Renal cortex interstitium (tissue), 15 donors: ENCODE measurements at places on chromosomes 7 and 10. TPM values are rescaled to one million over a fixed set of nuclear protein-coding genes. Genes with fewer than 3 reads are reported as not detected.

DNA sequence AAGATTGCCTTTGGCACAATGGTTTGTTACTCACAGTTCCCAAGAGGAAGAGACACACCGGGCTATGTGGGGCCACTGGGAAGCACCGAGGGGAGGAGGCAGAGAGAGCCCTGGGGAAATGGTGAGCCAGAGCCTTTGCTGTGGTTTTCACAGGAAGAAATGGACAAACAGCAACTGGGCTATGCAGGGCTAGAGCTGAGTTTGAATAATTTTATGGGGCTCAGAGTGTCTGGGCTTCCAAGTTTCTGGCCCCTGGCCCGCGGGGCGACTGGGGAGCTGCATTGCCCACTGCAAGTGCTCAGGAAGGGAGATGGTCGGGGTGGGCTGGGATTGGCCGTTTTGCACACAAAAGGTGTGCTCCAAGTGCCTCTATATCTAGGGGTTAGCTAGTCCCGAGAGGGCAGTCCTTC lies 92.6 kb downstream of the CHST15 start:
- no peak for DNase-seq

DNA sequence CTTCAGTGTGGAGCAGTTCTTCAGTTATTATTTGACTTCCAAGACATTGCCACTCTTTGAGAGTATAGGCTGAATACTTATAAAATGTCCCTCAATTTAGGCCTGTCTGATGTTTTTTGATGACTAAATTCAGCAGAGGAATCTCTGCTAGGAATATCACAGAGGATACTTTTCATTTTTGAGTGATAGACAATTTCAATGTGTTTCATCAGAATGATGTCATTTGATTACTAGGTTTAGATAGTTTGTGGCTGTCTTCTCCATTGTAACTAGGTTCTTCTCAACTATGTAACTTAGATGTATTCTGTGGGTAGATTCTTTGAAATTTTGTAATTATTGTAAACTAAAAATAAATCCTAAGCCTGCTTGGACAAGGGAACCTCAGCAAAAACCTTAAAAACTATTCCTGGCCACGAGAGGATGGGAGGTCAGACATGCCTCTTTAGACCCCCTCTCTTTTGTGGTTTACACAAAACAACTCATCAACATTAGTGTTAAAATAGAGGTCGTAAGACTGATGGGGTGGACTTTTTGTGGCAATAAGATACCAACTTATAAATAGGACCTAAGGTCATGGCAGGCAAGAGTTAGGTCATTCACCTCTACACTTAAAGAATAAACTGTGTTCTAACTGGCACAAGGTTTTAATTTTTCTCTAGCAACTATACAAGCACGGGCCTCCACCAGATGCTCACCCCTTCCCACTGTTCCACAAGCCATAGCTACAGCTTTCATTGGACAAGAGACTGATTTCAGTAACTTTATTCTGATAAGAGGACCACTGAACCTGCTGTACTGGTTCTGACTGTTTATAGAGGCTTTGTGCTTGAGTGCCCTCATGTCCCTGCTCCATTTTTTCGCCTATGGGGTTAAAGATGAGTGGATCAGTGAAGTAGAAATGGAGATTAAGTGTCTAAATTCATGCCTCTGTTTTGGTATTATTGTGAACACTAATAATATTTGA lies 33.7 kb downstream of the CYP2C8 start:
- DNase-seq = no peak

- no peak for DNase-seq
Observed at GRCh38 chr10:90180886-90181691, 479.7 kb downstream of the KIF20B start.

The AOC1 gene
- polyA plus RNA-seq = 44.4 TPM

- no peak for DNase-seq
Observed at GRCh38 chr10:116905845-116906210, 56.5 kb downstream of the ENO4 start.

The MRLN gene
- not detected for polyA plus RNA-seq

DNA sequence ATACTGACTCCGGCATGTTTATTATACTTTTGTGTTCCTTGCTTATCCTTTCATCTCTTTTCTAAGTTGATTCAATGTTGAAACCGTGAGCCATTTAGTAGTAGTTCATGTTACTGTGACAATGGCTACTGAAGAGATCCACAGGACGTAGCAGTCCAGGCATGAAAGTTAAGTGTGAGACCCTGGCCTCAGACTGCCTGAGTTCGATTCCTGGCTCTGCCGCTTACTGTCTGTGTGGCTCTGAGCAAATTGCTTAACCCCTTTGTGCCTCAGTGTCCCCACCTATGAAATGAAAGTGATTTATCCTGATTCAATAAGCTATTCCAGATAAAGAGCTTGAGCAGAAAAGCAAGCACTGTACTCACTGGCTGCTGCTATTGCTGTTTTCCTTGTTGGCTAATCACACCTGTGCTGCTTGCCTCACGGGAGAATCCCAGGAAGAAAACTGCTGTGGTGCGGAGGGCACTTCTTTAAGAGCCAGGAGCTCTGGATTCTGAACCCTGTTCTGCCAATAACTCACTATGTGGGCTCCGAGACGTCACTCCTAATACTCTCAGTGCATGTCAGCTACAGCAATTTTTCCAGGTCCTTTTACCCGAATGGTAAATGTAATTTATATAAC lies 38.4 kb downstream of the PNLIPRP2 start:
- no peak for DNase-seq

GRCh38 chr7:17940951-17941431 lies 697 bp upstream of the SNX13 start:
- peak; percentile 21 for DNase-seq

GRCh38 chr7:153090209-153090608 lies 330.7 kb downstream of the ACTR3B start:
- no peak for DNase-seq

- no peak for DNase-seq
Observed at GRCh38 chr10:106935978-106936451, 228.5 kb downstream of the SORCS1 start.

GRCh38 chr10:71248210-71248609 lies 35.8 kb downstream of the UNC5B start:
- no peak for DNase-seq

The TAS2R41 gene
- polyA plus RNA-seq = not detected

GRCh38 chr7:149787428-149788299 lies 14.3 kb upstream of the ZNF467 start:
- DNase-seq = no peak

The CPEB3 gene
- 3.0 TPM for polyA plus RNA-seq

- no peak for DNase-seq
Observed at GRCh38 chr7:102040569-102040968, 223.1 kb downstream of the CUX1 start.

DNA sequence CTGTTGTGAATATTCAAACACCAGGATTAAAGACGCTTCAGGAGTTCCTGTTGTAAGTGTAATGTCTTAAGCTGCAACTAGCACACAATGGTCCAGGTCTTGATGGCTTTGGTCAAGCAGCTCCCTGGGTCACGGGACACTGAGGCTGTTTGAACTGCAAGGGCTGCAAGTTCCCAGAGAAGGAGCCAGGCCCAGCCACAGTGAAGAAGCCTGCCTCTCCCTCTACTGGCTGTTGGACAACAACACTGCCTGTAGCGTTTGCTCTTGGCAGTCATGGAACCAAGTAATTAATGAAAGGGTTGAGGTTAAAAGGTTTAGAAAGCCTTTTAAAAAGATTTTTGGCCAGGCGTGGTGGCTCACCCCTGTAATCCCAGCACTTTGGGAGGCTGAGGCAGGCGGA lies 31.9 kb upstream of the GUSB start:
- DNase-seq = no peak

DNA sequence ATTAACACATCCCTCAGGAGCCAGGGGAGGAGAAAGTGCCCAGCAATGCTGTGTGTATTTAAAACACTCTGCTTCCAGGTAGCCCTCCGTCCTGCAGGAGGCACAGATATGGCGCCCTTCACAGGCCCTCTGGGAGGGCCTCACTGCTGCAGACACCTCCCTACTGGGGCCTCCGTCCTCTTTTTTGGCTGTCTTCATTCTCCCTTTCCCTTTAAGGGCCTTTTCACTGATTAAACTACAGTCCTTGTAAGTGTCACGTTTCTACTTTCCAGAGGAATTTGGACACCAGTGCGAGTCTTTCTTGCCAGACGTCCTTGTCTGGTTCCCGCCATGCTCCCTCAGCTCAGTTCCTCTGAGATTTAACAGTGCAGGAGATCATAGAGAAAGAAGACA lies 39.7 kb upstream of the MKRN1 start:
- no peak for DNase-seq

The CLDN4 gene
- 98.1 TPM for polyA plus RNA-seq

The SDK1 gene
- 5.9 TPM for polyA plus RNA-seq

DNA sequence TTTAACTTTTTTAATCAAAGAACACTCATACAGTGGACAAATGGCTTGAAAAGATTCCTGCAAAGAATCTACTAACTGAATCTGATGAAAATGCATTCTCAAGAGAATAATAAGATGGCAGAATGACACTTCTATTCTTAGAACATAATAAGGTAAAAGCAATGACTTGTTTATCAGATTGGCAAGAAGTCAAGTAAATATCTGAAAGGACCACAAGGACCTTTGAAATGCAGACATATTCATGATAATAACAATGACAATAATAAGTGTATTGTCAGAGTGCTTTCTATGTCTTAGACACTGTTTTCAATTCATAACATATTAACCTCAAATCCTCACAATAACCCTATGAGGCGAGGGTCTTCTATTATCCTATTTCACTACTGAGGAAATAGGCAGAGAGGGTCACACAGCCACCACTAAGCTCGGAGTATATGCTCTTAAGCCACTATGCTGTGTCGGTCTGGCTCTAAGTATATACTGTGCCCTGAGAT lies 10.6 kb downstream of the HACD1 start:
- DNase-seq = no peak

The NME8 gene
- 0.20 TPM for polyA plus RNA-seq

DNA sequence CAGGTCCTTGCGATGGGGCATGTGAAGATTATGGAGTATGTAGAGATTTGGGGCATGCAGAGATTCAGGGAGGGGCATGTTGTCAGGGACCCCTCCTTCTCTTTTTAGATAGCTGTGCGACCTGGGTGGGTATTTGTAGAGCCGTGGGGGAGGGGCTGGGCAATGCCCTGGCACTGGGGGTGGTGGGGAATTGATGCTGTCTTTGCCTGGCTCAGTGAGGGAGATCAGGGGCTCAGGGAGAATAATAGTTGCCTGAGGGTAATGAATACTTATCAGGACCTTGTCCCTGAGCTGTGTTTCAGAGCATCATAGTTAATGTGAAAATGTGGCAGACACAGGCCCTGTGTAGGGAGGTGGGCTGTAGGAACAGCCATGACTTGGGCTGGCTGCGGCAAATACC lies 3.5 kb downstream of the RAMP3 start:
- no peak for DNase-seq
